ENCODE measurements at places on chromosomes 2 and 18.

GRCh38 chr18:28398471-28398870 lies 221.5 kb upstream of the CDH2 start:
- DNase-seq = no peak

GRCh38 chr2:133599811-133600210 lies 31.5 kb upstream of the NCKAP5 start:
- no peak for DNase-seq

DNA sequence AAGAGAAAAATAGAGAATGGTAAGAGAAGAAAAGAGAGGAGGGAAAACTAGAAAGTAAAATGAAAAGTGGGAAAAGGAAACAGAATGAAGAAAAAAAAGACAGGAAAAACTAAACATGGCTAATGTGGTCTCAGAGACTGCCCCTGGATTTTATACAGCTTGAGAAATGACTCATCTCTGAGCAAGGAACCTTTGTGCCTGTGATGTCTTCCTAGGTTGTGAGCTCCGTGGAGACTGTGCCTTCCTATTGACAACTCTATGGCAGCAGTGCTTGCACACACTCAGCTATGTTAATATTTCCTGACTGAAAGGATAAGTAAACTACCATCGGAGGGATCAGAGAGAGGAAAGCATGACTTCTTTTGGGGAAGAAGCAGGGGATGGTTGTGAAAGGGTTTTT lies 203.8 kb downstream of the RDH14 start:
- DNase-seq = no peak

GRCh38 chr2:128734521-128735295 lies 416.0 kb upstream of the HS6ST1 start:
- DNase-seq = no peak

DNA sequence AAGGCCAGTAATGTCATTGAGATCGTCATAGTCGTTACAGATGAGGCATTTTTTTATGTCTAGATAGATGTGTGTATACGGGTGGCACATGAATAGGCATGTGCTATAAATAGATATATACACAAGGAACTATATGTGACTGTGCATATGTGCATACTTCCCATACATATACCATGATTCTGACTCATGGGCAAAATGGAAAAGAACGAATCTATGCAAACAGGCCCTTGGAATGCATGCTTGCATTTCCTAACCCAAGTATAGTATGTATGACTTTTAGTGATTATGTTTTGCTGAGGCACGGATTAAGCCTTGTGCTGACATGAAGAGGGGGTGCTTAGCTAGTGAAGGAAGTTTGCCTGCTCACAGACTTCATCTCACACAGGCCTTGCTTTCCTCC lies 111.7 kb downstream of the BCL11A start:
- no peak for DNase-seq

- DNase-seq = no peak
These were observed 26.5 kb upstream of the KCNF1 start for GRCh38 chr2:10885094-10885860.

GRCh38 chr2:24164416-24164973 lies 10.4 kb upstream of the FAM228A start:
- DNase-seq = no peak
